AML-193 (cell line): ENCODE measurements at places on chromosomes 12 and 14.

GRCh38 chr12:79776111-79776510 lies 85.3 kb upstream of the PAWR start:
- no peak for DNase-seq

DNA sequence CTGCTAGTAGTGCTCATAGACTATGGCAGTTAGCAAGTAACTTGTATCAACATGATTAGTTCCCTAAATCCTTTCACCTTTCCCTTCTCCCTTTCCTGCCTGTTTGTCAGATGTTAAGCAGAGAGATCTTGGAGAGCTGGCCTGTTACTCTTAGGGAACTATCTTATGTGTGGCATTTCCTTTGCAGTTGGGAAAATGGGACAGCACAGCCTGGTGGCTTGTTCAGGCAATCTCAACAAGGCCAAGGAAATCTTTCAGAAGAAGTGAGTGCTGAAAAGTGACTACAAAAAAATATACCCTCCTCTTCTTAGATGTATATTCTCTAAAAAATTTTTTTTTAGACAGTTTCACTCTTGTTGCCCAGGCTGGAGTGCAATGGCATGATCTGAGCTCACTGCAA lies 7.4 kb downstream of the PARP2 start:
- no peak for DNase-seq

DNA sequence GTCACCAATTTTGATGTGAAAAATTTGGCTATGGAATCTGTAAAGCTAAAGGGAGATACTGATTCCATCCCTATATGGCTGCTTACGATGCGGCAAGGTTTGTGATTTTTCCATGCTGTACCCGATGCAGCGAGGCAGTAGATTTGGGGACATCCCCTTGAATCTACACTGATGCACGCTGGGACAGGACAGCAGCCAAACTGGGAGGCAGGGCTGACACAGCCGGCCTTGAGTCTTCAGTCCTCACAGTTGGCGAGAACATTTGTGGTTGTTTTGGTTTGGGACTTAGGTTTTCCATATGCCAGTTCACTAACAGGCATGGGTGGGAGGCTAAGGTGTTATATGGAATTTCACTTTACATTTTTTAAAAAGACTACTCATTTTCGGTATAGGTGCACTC lies 3.8 kb downstream of the GALNT16 start:
- no peak for DNase-seq

DNA sequence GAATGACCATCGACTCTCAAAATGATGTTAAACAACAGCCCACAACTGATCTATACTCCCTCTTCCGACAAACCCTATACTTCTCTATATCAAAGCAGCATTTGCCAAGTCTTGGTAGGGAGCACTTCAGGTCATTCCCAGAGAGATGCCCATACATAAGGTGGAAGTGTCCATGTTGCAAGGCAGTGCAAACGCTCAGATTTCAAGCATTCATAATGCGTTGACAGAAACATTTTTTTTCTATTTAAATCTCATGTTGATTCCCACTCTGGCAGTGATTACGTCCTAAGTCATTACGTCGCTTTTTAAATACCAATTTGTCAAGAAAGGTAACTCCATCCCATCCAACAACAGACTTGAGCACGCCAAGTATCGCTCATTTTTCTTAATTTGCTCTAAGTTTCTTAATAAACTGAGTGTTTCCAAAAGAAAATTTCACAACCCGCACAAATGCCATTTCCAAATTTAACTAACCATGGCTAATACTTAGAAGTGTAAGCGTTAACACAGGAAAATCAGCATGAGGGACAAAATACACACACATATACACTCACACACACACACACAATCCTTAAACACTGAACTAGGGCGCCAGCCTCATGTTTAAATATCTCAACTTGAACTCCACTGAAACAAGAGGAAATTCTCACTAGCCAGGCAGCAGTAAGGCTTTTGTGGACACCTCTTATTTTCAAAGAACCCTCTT lies 1.1 kb downstream of the GXYLT1 start:
- DNase-seq: peak; percentile 11
